PC-3 (cell line): ENCODE measurements at places on chromosomes 6 and 20. TPM values are rescaled to one million over a fixed set of nuclear protein-coding genes. Genes with fewer than 3 reads are reported as not detected.
A peak's percentile ranks its signal among the peaks of the same experiment; 100 is the strongest.

DNA sequence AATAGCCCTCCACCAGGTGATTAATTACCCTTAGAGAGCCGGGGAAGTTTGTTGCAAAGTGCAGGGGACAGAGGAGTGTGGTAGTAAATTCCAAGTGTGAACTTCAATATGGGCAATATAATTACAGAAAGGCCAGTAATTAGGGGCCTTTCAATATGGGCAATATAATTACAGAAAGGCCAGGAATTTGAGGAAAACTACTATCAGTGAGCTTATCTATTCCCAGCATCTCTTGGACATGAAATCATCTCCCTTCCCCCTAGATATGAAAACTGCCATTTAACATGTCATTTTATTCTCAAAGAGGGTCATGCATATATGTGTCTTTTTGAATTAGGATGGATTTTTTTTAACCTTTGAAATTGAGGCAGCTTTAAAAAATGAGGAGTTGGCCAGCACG is 102.0 kb downstream of the FOXO3 start:
- H3K4me3 ChIP-seq, result no peak overlapping the region
- peaks cover 34% of the 10 kb centered on the region for H3K4me1 ChIP-seq
- H3K27me3 ChIP-seq, result no peaks in the 10 kb centered on the region
- no peak overlapping the region for H3K27ac ChIP-seq

DNA sequence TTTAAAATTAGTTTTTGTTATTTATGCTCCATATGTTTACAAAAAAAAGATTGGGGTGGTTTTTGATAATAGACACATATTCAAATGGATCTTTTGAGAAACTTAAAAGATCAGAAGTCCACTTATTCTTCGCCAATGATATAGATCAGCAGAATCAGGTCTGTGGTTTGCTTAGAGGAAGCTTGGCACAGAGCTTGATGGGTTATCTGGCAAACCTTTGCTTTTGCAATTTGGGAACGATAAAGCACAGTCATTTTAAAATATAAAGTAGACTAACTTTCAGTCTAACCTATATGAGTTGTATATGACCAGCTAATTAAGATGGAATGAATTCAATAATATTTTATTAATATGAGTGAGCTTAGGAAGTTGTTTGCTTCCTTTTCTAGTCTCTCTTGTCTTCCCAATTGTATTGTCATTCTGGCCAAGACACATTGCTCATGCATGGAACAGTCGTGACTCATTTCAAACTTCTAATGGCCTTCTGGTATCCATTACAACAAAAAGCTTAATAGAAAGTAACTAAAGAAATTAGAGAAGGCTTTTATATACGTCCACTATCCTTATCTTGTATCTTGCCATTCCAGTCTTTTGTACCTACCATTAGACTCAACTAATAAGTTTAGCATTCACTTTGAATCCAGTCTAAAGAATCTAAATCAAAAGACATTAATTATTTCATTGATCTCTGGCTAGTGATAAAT is 118.7 kb downstream of the TBX18 start:
- no peaks in the 10 kb centered on the region for H3K27me3 ChIP-seq
- peaks cover 36% of the 10 kb centered on the region for H3K4me1 ChIP-seq
- no peaks in the 10 kb centered on the region for H3K36me3 ChIP-seq
- peak overlapping the region; percentile 41 for H3K4me3 ChIP-seq
- DNase-seq, result peak; percentile 84

CEBPB gene
- total RNA-seq, result 103 and 122 TPM in 2 replicates

CAPN11 gene
- not detected in 2 replicates for total RNA-seq

CLIC1 gene
- 708 and 743 TPM in 2 replicates for total RNA-seq
